ENCODE measurements at places on chromosomes 1 and 21. TPM values are rescaled to one million over a fixed set of nuclear protein-coding genes. Genes with fewer than 3 reads are reported as not detected.

The CCDC185 gene
- not detected for total RNA-seq

The VTCN1 gene
- 28.3 TPM for total RNA-seq

The ADAMTSL4 gene
- total RNA-seq, result 18.0 TPM

- H3K4me3 ChIP-seq, result no peak overlapping the region
- H3K36me3 ChIP-seq, result no peaks in the 10 kb centered on the region
- H3K4me1 ChIP-seq, result no peaks in the 10 kb centered on the region
- no peak overlapping the region for H3K27ac ChIP-seq
- no peak for DNase-seq
- peaks cover 87% of the 10 kb centered on the region for H3K27me3 ChIP-seq
Observed at GRCh38 chr1:165253818-165254254, 102.7 kb downstream of the LMX1A start.

The CGN gene
- 38.9 TPM for total RNA-seq

All from mesothelial cell of epicardium (in vitro differentiated cells).